ENCODE measurements at places on chromosomes 2 and 18.

DNA sequence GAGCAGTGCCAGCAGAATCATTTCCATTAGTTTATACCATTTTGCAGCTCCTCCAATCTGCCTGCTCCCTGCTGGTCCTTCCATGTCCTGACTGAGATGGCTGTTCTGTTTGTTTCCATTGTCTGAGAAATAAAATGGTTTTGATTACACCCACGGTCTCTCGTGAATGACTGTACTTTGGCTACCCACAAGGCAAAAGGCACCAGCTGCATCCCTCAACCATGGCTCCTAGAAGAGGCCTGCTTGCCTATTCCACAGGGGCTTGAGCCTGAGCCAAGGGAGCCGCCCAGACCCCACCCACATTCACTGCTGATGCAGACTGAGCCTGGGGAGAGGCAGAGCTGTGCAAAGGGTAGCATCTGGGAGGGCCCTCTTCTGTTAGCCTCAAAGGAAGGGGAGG is 31.2 kb downstream of the MARCHF4 start:
- DNase-seq = no peak

DNA sequence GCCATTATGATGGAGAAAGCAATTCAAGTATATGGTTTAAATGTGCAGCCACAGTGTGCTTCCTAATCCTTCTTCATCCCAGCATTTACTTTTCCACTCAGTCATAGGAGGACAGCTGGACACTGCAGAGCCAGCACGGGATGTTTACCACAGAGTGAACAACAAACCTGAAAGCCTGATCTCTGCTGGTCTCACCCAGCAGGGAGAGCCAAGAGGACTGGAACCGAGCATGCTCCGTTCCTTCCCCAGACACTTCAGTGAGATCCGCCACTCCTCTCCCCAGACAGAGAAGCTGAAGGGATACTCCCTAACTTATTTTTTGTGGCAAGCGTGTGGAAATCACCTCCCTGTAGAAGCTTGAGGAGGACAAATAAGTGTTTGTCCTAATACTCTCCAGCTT is 23.2 kb upstream of the GORASP2 start:
- no peak for DNase-seq

DNA sequence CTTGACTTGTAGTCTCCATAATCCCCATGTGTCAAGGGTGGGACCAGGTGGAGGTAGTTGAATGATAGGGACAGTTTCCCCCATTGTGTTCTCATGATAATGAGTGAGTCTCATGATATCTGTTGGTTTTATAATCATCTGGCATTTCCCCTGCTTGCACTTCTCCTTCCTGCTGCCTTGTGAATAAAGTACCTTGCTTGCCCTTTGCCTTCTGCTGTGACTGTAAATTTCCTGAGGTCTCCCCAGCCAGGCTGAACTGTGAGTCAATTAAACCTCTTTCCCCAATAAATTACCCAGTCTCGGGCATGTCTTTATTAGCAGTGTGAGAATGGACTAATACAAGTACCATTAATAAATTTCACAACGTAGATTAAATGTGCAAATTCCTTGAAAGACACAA is 102.3 kb upstream of the EPB41L5 start:
- no peak for DNase-seq

DNA sequence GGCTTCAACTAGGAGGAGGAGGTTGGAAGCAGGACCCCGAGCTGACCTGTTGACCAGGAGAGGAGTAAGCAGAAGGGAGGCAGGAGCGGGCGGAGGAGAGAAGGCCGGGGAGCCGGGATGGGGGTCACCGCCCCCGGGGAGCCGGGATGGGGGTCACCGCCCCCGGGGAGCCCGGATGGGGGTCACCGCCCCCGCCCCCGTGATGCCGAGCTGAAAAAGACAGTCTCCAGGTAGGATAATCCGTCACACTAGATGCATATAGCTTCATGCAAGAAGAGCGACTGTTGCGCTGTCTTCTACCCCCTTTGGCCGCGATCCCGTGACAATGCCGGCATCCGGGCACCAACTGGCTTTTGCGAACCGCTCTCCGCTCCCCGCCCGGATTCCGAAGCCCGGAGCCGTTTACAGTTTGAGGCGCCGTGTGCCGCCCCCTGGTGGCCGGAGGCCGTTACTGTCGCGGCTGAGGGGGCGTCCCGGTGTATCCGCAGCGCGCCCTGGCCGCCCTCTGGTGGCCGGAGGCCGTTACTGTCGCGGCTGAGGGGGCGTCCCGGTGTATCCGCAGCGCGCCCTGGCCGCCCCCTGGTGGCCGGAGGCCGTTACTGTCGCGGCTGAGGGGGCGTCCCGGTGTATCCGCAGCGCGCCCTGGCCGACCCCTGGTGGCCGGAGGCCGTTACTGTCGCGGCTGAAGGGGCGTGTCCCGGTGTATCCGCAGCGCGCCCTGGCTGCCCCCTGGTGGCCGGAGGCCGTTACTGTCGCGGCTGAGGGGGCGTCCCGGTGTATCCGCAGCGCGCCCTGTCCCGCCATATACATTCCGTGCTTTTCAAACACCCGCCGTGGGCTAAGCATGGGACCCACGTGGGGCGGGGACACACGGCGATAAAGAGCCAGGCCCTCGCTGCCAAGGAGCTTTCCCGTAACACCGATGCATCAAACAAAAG is 89.6 kb downstream of the ACTR3 start:
- DNase-seq = peak; percentile 53

DNA sequence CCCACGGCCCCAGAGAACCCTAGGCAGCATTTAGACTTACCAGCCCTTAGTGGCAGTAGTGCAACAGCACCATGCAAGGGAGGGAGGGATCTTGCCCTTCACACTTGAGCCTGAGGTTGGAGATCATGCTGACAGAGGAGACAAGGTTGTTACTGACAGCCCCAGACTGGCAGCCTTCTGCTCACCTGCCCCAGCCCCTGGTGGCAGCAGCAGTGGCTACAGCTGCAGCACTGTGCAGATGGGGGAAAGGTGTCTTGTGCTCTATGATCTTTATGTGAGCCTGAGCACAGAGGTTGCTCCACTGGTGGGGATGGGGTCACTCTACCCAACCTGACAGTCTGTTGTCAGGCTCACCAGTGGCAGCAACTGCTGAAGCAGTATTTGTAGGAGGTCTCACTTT is 501.2 kb upstream of the LRRTM4 start:
- no peak for DNase-seq

DNA sequence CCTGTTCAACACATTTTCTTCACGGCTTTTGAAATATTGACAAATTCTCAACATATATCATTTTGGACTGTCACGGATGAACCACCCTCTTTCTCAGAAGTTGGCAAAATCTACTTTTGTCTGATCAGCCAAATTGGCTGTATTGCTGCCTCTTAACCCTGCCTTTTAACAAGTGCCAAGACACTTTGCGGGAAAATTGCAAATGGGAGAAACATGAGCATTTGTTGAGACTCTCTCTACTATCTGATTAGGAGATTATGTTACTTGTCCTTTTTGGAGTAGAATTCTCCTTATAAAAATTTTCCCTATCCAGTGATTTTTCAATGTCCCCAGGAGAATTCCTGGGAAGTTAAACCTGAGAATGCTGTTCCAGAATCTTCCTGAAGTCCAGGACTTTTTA is 256.2 kb upstream of the ZSWIM2 start:
- DNase-seq = no peak

DNA sequence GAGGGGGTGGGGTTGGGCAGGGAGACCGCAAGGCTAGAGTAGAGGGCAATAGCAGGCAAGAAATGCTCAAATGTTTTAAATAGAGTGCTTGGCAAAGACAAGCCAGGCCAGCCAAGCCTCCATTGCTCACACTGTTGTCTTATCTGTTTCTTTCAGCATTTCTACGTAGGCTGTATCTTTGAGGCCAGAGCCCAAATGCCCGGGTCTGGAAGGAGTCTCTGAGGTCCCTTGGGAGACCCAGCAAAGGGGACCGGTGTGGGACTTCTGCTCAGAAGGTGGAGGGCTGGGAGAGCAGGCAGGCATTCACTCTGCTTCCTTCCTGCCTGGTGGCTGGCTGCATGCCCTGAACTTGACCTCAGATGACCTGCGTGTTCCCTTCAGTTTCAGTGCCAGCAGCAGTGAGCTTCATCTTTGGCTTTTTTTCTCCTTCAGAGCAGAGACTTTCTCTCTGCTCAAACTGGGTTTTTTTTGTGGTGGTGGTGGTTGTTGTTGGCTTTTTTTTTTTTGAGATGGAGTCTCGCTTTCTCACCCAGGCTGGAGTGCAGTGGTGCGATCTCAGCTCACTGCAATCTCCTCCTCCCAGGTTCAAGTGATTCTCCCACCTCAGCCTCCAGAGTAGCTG is 13.7 kb upstream of the TET3 start:
- DNase-seq = no peak

DNA sequence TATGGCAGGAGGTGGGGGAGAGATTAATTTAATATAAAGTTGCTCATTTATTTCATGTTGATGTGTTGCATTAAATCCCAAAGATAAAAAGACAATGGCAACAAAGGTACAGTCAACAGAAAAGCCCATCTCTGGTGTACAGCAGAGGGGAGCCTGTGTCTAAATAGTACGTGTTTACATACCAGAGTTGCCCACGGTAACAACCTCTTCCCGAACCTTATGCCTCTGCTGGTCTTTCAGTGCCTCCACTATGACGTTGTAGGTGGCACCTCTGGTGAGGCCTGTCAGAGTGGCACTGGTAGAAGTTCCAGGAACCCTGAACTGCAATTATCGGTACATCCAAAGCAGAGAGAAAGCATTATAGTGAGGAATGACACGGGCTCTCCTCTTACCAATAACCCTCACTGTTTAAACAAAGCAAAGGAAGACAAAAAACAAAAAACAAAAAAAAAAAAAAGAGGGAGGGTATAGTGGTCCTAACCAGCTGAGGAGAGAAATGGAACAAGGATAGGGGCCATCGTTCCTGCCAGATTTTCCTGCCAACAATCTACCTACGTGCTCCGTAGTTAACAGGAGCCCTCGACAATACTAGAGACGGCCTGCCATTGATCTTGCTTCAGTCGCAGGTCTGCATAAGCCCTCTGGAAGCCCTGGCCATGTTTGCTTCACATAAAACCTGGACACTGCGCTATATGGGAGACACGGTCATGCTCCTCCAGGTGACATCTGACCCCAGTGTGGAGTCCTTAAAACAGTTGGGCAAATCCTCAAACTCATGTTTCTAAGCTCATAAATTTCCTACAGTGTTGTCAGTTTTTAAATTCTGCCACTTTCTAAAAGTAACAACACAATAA is 58.5 kb downstream of the ATIC start:
- DNase-seq = no peak

DNA sequence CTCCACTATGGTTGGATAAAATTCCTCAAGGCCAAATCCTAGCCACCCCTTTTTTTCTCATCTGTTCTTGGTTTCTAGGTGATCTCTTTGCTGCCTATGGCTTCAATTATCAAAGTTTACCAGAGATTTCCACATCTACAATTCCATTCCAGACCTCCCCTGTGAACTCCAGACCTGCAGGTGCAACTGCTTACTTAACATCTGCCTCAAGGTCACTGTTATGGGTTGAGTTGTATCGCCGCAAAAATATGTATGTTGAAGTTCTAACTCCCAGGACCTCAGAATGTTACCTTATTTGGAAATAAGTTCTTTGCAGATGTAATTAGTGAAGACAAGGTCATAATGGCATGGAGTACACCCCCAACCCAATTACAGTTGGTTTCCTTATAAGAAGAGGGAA is 60.4 kb upstream of the SOS1 start:
- no peak for DNase-seq

- no peak for DNase-seq
Measured at GRCh38 chr18:26874283-26874682, 8.8 kb upstream of the AQP4 start.

GRCh38 chr2:40105593-40105992 is 326.5 kb upstream of the THUMPD2 start:
- no peak for DNase-seq

DNA sequence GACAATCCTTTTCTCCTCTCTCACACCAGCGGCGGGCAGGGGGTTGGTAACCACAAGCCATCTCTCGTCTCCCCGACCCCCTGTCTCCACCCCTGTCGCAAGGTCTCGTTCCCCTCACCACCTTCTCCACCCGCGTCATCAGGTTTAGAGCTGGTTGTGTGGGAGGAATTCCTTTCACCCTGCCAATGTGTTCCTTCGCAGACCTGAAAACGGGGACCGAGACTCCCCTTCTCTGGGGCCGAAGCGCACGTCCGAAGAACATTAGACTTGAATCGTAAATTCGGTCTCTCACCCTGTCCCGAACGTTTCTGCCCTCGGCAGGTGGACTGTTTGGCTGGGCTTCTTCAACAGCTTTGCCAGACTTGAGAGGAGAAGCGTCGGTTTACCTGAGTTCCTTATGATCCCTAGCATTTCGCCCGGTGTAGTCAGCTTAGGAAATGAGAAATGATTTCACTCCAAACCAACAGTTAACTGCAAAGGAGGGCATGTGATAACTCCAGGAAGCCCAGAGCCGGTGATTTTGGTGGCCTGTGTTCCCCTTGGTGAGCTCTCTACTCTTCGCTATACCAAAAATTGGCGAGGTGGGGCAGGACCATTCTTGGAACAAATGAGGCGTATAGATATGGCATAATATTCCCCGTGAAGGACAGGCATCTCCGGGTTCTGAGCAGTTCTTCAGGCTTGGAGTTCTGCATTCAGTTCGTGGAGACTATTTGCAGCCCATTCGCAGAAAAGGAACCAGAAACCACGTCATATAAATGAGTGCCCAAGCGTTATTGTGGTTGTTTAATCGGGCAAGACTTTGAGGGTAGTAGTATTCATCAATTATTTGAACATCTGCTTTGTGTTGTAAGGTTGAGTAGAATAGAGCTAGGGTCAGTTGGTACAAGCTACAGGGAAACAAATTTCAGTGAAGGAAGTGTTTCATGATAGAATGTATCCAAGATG is 694 bp downstream of the CFAP36 start:
- peak; percentile 16 for DNase-seq

GRCh38 chr2:113886479-113887008 is 3.3 kb upstream of the ACTR3 start:
- DNase-seq = no peak

GRCh38 chr2:212124598-212124997 is 414.0 kb downstream of the ERBB4 start:
- DNase-seq = no peak

DNA sequence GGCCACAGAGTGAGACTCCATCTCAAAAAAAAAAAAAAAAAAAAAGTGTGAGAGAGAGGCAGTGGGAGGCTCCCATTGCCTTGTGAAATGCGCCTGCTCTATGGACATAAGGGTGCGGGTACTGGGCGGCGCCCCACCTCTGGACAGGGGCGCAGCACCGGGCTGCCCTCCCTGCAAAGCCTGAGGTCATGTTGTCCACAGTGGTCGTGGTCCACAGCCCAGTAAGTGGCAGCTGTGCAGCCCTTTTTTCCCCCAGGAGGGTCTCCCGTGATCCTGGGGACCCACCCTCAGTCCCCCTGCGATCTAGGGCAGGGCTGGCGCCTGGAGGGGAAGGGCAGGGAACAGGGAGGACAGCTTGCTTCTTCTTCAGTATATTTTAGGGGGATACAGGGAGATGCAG is 37.8 kb downstream of the LPIN1 start:
- DNase-seq = no peak

- DNase-seq = no peak
Measured at GRCh38 chr18:35122586-35123224, 81.5 kb downstream of the MAPRE2 start.

GRCh38 chr2:235641956-235642355 is 148.1 kb downstream of the AGAP1 start:
- no peak for DNase-seq
